ENCODE measurements at places on chromosomes 16 and 17.

- no peak for DNase-seq
These were observed 15.6 kb upstream of the CBFA2T3 start for GRCh38 chr16:88992351-88993165.

DNA sequence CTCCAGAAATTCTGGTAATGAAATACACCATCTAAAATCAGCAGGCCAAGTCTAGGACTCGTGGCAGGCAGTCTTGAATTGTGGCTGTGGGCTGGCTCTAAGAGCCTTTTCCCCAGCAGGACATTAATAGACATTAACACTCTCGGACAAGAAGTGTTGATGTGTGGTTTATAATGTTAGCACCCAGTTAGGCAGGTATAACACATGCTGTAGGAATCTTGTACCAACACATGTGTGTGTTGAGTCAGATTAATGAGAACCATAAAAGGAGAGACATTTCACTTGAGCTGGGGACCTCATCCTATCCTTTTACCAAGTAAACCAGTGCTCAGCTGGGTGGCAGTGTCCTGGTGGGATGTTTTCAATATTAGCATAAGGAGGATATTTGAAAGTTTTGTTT, 264.5 kb downstream of the FTO start:
- DNase-seq = no peak

GRCh38 chr16:30482366-30482765, 9.8 kb downstream of the ITGAL start:
- no peak for DNase-seq

GRCh38 chr16:29708917-29709600, 30.1 kb downstream of the QPRT start:
- DNase-seq = no peak

GRCh38 chr17:67403065-67403464, 26.0 kb downstream of the PITPNC1 start:
- DNase-seq = no peak

DNA sequence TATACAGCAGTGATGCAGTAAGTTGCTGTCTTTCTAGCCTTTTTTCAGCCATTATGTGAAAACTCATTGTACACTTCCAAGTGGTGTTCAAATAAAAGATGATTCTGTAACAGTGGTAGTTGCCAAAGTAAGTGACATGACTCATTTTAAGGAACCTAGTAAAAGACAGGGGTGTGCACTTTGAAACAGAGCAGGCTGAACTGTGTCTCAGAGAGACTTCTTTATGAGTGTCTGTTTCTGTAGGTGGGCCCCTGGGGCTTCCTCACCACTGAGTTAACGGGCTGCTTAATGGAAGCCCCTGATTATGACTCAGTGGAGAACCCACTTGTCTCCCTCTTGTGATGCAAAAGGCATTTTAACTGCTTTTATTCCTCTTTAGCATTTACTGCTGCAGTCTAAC, 147.3 kb downstream of the PCTP start:
- no peak for DNase-seq

- DNase-seq = no peak
These were observed 33.6 kb downstream of the FTO start for GRCh38 chr16:53737552-53737951.

GRCh38 chr17:80795754-80796153, 195.9 kb upstream of the CHMP6 start:
- no peak for DNase-seq

GRCh38 chr17:17525311-17525710, 29.1 kb upstream of the RASD1 start:
- DNase-seq = no peak

DNA sequence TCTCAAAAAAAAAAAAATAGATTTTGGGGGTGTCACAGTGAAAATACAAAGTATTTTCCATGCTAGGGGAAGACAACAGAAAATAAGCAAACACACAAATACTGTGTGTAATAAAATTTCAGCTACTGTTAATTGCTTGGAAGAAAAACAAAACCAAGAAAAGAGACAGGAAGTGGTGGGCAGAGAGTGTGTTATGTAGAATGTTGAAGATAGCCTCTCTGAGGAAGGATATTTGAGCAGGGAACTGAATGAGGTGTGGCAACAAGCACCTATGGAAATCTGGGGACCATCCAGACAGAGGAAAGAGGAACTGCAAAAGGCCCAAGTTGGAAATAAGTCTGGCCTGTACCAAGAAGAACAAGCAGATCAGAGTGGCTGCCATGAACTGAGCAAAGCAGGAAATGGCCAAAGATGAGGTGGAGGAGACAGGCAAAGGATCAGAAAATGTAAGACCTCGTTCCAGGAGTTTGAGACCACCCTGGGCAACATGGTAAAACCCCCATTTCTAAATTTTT, 7.8 kb upstream of the USP31 start:
- no peak for DNase-seq

GRCh38 chr17:80668375-80669148, 123.9 kb downstream of the RPTOR start:
- DNase-seq = no peak

GRCh38 chr17:17823433-17824118, 13.2 kb downstream of the SREBF1 start:
- peak; percentile 72 for DNase-seq

GRCh38 chr17:48060249-48060648, 12.1 kb downstream of the NFE2L1 start:
- no peak for DNase-seq

DNA sequence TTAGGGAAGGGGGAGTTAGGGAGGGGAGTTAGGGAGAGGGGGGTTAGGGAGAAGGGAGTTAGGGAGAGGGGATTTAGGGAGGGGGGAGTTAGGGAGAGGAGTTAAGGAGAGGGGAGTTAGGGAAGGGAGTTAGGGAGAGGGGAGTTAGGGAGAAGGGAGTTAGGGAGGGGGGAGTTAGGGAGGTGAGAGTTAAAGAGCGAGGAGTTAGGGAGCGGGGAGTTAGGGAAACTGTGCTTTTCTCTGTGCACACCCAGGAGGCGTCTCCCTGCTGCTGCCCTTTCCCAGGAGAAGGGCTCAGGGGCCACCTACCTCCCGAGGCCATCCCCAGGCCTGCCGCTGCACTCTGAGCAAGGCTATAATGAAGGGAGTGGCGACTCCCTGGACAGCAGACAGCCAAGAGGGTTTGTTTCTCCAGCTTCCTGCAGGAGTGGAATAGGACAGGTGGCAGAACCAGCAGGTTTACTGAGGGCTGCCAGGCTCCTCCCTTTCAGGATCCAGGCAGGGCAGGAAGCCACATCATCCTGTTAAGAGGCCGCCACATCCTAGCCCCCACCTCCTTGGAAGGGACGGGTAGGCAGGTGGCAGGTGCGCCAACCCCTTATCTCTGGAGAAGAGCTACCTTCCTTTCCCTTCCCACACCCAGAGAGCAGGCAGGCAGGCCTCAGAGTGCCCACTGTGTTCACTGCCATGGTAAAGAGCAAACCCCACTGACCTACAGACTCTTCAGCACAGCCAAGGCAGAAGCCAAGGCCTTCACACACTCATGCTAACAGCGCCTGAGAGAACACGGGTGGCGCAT, 4.3 kb downstream of the CANT1 start:
- DNase-seq = no peak

DNA sequence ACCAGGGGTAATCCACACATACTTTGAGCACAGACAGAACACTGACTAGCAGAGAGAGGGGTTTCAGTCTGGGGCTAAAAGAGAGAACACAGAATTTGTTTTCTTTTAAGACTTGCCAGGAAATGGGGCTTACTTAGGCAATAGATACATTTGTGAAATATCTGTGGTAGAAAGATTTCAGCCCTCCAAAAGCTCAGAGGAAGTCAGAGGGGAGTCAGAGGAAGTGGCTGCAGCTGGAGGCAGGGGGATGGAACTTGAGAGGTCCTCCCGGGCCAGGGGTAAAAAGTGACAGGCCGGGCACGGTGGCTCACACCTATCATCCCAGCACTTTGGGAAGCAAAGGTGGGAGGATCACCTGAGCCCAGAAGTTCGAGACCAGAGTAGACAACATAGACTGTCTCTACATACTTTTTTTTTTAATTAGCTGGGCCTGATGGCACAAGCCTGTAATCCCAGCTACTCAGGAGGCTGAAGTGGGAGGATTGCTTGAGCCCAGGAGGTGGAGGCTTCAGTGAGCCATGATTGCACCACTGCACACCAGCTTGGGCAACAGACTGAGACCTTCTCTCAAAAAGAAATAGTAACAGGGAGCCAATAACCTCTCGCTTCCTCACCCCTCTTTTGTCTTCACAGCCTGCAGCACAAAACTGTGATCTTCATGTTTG, 49.9 kb downstream of the NLRC5 start:
- peak; percentile 34 for DNase-seq

GRCh38 chr17:10215286-10215685, 16.9 kb upstream of the GAS7 start:
- DNase-seq = no peak

DNA sequence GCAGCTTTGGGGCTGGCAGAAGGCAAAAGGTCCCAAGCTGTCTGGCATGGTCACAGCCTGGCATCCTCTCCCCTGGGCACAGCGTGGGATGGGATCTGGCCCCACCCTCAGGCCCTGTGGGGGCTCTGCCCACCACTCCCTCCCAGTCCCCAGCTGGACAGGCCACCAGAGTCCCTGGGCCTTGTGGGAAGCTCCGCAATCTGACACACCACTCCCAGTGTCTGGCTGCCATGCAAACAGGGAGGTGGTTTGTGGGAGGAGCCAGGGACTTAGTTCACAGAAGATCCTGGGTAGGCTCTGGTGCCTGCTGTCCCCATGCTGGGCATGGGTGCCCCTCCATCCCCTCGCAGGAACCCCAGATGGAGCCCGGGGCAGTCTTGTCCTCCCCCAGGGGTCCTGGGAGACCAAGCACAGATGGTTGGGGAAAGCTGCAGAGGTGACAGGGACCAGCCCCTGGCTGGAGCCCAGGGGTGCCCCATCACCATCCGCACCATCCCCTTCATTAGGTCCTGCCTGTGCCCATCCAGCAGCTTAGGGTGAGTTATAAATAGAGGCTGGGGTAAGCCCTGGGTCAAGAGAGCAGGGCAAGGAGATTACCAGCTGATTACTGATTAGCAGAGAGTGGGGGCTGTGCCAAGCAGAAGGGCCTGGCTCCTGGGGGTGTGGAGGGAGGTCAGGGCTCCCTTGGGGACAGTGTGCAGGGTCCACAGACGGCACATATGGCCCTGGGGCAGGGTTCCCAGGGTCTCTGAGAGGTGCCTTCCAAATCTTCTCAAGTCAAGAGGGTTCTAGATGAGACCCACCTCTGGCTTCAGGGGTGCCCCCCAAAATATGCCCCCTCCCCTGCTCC, 6.2 kb downstream of the FSCN2 start:
- no peak for DNase-seq

DNA sequence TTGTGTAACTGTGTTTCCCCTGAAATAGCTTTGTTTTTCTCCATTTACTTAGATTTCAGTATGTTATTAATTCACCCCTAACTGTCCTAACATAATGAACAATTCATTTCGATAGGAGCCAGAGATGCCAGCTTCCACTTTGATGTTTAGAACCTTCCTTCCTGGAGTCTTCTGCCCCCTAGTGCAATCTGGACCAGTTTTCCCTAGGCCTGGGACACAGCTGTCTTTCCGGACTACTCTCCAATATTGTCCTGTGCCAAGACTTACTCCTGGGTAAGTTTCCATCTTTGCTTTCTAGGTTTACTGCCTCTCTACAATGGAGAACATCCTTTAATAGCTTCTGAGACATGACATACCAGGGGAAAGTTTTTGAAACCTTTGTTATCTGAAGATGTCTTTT, 12.8 kb downstream of the RECQL5 start:
- no peak for DNase-seq

DNA sequence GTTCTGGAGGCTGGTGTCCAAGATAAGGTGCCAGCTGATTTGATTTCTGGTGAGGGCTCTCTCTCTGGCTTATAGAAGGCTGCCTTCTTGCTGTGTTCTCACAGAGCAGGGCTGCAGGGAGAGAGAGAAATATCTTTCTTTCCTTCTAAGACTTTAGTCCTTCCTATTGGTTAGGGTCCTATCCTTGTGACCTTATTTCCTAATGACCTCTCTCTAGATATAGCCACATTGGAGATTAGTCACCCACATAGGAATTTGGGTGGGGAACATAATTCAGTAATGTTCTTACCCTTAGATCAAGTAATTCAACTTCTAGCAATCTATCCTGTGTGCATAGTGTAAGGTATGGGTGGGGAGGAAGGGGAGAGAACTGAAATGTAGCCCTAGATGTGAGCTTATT, 18.0 kb upstream of the ABCA5 start:
- no peak for DNase-seq

- DNase-seq = peak; percentile 39
These were observed 15.4 kb upstream of the KATNB1 start for GRCh38 chr16:57720142-57720575.

DNA sequence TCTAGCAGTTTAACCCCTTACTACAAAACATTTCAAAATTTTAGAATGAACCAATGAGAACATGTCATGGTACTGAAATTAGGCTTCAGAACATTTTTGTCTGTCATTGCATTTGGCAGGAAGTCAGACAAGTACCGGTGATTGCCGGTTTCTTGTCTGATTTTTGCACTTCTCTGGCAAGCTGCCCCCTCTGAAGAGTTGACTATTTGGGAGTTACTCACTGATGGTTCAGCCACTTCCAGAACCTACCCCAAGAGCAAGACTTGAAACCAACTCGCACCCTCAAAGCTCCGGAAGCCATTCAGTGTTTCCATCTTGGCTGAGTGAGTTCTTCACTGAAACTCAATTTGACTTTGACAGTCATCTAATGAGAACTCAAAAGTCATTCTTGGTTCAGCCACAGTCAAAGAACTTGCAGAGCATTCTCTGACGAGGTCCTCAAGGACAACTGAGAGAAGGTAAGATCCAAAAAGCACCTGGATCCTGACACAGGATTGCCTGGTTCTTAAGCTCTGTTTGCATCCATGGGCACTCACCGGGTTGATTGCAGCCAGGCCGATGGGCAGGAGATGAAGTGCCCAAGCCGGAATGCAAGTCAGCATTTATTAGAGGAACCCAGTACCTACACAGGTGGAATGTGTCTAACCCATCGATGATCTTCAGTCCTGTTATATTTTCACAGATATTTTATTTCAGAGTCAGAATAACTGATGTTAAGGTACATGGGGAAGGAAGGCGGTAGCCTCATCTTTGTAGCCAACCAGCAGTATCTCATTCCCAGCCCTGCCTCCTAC, 93.6 kb downstream of the USP22 start:
- DNase-seq = peak; percentile 60

GRCh38 chr17:79217473-79218135, 143.0 kb downstream of the ENGASE start:
- no peak for DNase-seq

- no peak for DNase-seq
These were observed 30.1 kb upstream of the CPNE2 start for GRCh38 chr16:57062329-57062728.

GRCh38 chr17:52047086-52047485, 111.4 kb downstream of the CA10 start:
- no peak for DNase-seq

GRCh38 chr17:80819422-80820164, 172.0 kb upstream of the CHMP6 start:
- DNase-seq = no peak

GRCh38 chr17:60526726-60527125, 684 bp upstream of the APPBP2 start:
- DNase-seq = no peak

Measured in stimulated activated CD4-positive, alpha-beta T cell treated with anti-CD3 and anti-CD28 coated beads, Interleukin-1b, Interleukin-23, amount 100 ng/mL, for 48 hours (primary cell).